ENCODE measurements at places on chromosomes 5 and 9.

GRCh38 chr5:40499518-40500273 lies 180.0 kb upstream of the PTGER4 start:
- DNase-seq = no peak

GRCh38 chr5:135861641-135862040 lies 27.2 kb downstream of the SLC25A48 start:
- no peak for DNase-seq

DNA sequence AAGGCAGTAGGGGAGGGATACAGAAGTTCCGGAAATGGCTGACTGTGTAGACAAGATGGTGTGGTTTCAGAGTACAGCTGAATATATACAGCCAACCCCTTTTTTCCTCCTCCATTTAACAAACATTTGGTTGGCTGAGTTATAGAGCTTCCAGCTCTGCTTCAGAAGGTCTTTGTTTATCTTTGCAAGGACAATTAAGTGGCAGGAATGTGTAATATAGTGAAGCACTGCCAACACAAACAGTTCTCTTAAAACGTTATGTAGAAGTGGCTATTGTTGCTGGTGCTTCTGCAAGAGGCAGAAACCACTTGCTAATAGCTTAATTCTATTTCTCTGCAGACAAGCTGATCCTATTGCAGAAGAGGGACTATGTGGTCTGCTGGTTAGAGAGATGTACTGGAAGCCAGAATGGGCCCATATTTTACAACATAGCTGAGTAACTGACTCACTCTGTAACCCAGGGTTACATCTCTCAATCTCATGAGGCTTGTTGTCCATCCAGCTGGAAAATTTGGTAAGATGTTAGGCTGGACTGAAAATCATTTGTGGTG lies 62.7 kb upstream of the OSMR start:
- peak; percentile 34 for DNase-seq

DNA sequence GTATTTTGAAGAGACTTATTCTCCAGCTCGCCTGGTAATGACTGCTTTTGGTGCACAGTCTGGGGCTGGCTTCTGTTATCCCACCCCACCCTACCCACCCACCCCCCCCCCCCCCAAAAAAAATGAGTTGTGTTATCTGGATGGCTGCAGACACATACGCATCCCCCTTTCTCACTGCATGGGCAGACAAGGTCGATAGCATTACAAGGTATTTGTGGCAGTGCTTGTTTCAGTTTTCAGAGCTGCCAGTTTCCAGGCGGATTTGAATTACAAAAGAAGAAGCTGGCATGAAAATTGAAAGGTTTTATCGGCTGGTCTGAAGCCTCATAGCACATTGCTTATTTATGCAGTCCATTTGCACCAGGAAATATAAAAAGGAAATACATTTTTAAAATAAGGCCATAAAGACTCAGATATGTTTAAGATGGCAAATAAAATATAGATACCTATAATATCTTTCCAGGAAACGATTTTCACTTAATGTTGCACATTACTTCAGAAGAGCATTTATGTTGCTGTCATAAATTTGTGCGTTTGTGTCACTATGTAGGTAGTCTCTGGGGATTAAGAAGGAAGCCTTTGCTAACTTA lies 85.1 kb upstream of the GRHPR start:
- no peak for DNase-seq

- no peak for DNase-seq
Observed at GRCh38 chr9:118223111-118223510, 518.9 kb downstream of the TLR4 start.

GRCh38 chr5:24368115-24368514 lies 276.7 kb downstream of the CDH10 start:
- DNase-seq = no peak

- no peak for DNase-seq
Observed at GRCh38 chr5:12013351-12013750, 109.1 kb upstream of the CTNND2 start.

Data from NCI-H1048 (cell line).